H4 (cell line): ENCODE measurements at places on chromosomes 5 and 9.
A peak's percentile ranks its signal among the peaks of the same experiment; 100 is the strongest.

GRCh38 chr5:140881889-140882590, at the start of gene PCDHA13:
Gene PCDHA13 (plus strand): TSS chr5:140882124. CDS start chr5:140882269, 145 bp downstream.
- peak; percentile 19 for DNase-seq

DNA sequence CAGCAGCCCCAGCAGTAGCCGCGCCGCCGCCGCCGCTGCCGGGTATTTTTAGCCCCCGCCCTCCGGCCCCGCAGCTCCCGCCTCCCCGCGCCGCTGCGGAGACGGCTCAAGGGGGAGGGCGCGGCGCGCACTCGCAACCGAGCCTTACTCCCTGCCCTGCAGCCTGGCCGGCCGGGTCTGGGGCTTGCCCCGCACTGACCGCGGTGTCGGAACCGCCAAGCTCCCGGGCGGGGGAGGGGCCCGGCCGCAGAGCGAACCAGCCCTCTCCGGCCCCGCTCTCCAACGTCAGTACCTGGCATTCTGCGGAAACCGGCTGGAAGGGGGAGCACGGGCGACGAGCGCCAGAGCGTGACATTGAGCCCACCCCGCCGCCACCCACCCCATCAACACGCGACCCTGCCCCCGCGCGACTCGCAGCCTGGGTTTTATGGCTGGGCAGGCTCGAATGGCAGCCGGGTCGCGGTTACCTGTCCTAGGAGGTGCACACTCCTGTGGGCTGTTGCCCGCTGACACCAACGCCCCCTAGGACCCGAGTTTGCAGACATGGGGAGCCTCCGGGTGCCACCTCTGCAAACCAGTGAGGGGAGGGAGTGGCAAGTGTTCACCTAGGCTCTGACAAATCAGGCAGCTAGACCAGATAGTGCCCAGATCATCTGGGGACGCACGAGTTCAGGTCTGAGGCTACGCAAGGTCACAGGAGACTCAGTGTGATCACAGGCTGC, at the start of gene ACSL6:
ACSL6 (minus strand) TSS at position 37 of the 722 bp plus-strand sequence. CDS start 105 bp downstream, outside the sequence.
- no peak for DNase-seq

- DNase-seq = no peak
Measured at GRCh38 chr5:6083311-6083978, 294.9 kb downstream of the MED10 start.

DNA sequence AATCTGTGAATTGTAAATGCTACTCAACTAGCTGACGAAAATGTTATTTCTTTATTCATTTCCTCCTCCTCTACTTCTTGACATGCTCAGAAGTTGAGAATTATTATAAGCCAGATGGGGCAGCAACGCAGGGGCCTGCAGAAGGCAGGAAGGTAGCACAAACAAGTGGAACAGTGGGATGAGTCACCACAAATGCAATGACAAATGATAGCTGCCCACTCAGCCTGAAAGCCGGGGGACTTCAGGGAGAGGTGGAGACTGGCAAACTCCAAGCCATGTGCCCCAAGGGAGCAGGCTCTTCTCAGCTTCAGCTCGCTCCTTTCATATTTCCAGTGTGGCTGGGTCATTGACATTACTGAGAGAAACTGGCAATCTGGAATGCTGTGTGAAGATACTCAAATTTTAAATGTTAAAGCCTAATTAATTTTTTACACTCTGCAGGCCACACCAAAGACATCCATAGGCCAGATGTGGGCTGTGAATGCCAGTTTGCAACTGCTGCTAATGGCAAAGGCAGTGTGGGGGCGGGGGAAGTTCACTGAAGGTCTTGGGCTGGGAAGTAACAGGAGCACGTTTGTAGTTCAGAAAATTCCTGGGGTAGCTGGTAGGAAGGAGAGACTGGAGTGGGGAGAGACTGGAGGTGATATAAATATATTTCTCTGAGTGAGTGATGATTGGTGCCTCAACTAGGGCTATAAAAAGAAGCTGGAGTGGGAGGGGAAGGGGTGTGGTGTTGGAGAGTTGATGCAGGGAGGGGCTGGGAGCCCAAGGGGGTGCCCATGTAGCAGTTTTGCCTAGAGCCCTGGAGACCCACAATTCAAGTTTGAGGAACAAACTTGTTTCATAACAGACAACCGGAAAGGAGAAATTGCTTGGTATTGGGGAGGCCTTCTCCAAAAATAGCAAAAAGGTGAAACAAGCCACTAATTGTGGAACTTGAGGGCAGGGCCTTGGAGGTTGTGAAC, 20.8 kb upstream of the ADRB2 start:
- DNase-seq = peak; percentile 43

DNA sequence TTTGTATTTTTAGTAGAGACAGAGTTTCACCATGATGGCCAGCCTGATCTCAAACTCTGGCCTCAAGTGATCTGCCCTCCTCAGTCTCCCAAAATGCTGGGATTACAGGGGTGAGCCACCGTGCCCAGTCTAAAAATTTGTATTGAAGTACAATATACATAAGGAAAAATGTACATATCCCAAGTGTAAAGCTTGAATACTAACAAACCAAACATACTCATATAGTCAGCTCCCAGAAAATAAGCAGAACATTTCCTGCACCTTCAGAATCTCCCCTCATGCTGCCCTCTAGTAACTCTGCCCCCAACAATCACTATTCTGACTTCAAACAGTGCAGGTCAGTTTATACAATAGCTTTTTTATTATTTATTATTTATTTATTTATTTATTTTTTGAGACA, 1.6 kb upstream of the NOL6 start:
- no peak for DNase-seq
